ENCODE measurements at places on chromosomes 2 and 18.

GRCh38 chr2:105732101-105732500 is 12.6 kb upstream of the NCK2 start:
- no peak for DNase-seq

DNA sequence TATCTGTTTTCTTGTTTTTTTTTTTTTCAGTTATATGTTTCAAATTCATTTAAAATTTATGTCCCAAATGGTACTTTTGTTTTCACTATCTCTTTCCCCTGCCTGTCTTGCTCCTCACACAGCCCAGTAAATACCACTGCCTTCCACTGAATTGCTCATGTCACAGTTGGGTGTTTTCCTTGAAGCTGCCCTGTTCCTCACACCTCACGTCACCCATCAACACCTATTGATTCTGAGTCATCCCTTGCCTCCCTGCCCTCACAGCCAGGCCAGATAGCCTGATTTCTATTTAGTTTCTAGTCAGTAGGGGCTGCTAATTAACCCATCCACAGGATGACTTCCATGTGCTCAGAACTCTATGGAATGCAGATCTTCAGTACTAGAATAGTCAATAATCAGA is 25.3 kb downstream of the FSHR start:
- no peak for DNase-seq

GRCh38 chr2:170917957-170918356 is 11.1 kb upstream of the GORASP2 start:
- DNase-seq: no peak

DNA sequence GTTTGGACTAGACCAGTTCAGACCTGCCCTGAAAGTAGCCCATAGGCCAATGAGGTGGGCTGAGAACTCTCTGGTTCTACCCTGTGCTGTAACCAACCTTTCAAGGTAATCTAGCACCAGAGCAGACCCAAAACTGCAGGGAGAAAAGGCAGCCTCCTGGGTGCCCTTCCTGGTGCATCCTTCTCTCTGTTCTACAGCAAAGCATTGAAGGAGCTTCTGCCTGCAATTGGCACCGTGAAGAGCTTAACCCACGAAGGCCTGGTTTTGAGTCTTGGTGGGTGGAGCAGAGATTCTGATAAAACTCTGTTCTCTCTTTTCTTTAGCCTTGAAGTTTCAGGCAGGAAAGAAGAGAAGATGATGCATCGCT is 55.5 kb downstream of the LIPG start:
- DNase-seq: no peak

DNA sequence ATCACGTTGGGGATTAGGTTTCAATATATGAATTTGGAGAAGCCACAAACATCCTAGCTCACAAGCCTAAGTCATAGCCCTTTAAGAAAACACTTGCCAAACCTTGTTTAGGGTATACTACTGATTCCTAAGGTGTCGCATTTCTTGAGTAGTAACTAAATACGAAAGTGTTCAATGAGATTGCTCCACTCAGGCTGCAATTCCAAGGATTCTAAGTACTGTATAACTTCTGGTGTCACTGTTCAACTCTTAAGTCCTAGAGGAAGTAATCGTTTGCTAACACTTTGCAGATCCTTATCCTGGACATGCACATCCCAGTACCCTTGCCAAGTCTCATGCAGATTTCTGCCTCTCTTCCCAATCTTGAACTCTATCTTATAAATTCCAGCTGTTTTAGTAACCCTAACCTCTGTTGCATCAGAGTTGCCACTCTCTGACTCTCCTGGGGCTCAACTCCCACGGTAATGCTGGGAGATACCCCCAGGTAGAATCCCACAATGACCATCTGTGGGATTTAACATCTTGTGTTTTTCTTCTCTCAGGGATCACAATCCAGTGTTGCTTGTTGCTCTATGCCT is 122.4 kb downstream of the HIBCH start:
- no peak for DNase-seq

GRCh38 chr2:56224316-56224715 is 40.5 kb downstream of the CCDC85A start:
- no peak for DNase-seq

GRCh38 chr18:24486684-24487083 is 26.2 kb downstream of the HRH4 start:
- DNase-seq: no peak

- DNase-seq: no peak
Observed at GRCh38 chr2:224258059-224258458, 143.8 kb downstream of the FAM124B start.

GRCh38 chr18:35389095-35389618 is 12.0 kb upstream of the ZNF396 start:
- no peak for DNase-seq

Measured in NCI-H510A (cell line).